ENCODE measurements at places on chromosomes 7 and 10.

DNA sequence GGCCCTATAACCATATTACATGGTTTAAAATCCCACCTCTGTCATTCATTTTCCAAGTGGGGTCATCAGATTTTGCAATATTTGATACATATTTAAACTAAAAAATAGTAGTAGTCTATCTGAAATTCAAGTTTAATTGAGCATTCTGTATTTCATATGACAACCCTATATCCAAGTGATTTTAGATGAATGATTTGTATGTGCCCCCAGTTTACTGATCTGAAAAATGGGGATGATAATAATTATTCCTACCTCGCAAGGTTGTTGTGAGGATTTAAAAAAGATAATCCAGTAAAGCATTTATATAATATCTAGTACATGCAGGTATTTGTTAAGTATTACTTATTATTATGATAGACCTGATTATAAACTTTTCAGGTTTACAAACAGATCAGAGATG, 84.6 kb downstream of the ARHGAP21 start:
- DNase-seq, result no peak

GRCh38 chr7:105769901-105770628, 106.3 kb downstream of the ATXN7L1 start:
- no peak for DNase-seq

- DNase-seq, result no peak
These were observed 52.7 kb upstream of the PRSS1 start for GRCh38 chr7:142696456-142697179.

DNA sequence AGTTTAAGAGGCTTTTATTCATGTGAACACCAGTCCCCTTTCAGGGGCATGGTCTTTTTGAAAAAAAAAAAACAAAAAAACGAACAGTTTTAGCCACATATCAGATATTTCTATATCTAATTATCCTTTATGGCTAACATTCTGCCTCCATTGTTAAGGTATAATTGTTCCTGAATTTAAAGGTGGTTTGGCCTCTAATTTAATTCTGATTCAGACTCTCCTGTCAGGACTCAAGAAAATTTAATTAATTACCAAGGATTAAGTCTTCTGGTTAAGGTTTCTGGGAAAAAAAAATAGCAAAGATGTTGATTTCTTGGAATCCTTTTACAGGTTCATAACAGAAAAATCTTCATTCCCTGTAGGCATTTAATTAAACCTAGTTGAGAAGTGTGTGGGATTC, 27.4 kb downstream of the COL1A2 start:
- no peak for DNase-seq

GRCh38 chr10:69377933-69378332, 38.8 kb downstream of the TACR2 start:
- DNase-seq, result no peak

DNA sequence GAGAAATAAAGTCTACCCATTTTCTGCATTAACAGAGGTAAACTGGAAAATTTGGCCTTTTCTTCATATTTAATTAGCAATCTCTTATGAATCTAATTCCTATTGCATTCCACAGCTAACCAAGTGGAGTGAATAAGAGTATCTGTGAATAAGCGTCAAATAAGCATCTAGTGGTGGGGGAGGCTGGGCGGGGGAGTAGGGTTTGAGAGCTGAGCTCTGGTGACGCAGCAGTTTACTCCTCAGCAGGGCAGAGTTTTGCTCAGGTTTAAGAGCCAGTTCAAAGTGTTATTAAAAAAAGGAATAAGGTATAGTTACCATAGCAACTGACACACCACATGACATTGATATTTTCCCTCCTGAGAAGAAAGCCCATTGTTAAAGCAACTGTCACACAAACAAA, 1346.8 kb upstream of the CELF2 start:
- no peak for DNase-seq

DNA sequence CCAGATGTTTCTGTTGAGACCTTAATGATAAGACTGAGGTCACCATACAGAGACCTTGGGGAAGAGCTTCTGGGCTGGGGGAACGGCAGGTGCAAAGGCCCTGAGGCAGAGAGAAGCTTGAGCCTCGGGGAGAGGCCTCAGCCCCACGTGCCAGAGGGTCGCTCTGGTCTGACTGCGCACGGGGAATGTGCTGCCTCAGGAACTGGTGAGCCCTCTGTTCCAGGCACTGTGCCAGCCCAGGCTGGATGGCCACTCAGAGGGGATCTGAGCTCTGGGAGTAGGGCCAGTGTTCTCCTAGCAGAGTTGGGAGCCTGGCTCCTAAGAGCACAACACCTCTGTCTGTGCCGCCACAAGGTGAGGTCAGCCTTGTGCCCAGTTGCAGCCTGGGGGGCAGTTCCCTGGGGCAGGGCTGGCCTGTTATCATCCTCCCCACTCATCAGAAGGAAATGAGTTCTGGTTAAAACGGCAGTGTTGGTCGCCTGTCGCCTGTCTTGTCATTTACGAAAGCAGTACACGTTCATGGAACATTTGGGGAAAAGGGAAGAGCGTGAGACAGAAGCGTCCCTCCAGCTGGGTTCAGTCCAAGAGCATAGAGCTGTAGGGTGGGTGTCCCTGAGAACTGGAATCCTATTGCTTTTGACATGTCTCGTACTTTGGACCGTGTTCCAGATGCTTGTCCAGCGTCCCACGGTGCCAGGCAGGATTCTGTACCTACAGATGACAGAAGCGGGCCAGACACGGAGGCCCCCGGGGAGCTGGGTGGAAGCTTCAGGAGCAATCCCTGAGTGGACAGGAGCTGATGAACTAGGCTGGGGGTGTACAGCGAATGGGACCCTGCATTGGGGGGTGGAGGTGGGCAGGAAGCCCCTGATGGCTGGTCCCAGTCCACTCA, 4.3 kb downstream of the TTYH3 start:
- no peak for DNase-seq

DNA sequence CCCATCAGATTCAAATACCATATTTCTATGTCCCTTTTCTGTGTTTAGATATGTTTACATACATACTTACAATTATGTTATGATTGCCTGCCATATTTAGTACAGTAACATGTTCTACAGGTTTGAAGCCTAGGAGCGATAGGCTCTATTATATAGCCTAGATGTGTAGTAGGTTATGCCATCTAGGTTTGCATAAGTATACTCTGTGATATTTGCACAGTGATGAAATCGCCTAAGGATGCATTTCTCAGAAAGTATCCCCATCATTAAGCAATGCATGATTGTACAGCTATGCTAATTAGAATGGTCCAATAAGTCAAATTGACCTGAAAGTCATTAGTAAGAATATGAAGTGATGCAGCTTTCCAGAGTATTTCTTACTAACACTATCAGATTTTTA, 1171.7 kb upstream of the LRRTM3 start:
- DNase-seq, result no peak

DNA sequence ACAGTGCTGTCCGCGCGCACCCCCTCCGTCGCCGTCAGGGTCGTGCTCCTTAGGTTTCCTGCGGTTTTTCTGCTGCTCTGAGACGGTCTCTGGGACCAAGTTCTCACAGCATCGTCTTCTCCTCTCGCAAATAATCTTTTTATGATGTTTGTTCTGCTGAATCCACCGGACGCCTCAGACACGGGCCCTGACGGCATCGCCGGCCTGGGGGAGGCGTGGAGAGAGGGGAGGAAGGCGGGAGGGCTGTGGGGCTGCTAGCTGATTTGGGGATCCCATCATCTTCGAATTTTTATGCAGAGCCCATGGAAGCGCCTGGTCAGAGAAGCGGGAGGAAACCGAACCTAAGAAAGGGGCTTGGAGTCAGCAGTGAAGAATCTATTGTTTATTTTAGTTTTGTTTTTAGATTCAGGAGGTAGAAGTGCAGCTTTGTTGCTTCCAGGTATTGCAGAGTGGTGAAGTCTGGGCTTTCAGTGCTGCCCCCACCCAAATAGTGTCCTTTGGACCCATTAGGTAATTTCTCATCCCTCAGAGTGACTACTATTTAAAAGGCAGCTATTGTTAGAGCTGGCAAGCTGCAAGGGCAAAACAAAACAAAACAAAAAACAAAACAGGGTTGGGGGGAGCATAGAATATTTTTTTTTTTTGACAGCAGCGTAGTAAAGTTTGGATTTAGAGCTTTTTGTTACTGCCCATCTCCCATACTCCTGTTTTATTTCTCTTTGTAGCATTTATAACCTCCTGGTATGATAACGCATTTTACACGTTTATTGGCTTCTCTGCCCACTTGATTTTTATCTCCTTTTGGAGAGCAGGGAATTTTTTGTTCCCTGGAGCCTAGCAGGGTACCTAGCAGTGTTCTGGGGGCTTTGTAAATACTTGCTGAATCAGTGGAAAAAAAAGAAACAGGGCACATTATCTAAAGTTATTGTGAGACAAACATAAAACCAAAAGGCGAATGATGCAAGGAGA, 92.6 kb downstream of the SPAG6 start:
- no peak for DNase-seq

- no peak for DNase-seq
These were observed 657.8 kb upstream of the PHF14 start for GRCh38 chr7:10315881-10316280.

DNA sequence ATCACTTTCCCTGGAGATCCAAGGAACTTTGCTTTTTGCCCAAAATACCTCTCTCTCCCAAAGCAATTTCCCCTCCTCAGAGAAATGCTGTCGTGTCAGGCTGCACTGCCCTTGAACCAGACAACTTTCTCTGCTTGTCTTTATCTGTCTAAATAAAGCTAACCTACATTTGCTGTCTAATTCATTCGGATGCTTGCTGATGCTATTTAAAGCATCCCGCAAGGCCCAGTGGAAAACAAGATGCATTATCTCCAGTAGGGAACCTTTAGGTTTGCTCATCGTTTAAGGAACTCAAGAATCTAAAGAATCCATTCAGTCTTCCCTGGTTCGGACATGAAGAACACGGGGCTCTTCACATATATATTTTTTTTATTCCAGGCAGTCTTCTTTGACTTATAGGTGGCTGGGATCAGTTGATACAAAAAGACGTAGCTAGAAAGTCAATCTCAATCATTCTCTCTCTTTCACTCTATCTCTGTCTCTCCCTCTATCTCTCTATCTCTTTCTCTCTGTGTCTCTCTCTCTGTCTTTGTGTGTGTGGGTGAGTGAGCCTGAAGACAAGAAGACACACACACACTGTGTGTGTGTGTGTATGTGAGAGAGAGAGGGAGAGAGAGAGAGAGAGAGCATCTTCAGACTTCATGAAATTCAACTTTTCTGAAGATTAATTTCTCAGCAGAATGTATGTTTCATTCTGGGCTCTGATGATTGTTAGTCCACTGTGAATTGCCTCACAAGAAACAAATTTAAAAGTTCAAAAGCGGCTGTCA, 92.8 kb upstream of the MKLN1 start:
- DNase-seq, result no peak

DNA sequence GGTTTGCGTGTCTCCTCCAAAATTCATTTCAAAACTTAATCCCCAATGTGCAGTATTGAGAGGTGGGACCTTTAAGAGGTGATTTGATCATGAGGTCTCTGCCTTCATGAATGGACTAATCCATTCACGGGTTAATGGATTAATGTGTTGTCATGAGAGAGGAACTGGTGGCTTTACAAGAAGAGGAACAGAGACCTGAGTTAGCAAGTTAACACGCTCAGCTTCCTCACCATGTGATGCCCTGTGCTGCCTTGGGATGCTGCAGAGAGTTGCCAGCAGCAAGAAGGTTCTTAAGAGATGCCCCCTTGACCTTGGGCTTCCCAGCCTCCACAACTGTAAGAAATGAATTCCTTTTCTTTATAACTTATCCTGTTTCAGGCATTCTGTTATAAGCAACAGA, 3.7 kb upstream of the TCTN3 start:
- no peak for DNase-seq

DNA sequence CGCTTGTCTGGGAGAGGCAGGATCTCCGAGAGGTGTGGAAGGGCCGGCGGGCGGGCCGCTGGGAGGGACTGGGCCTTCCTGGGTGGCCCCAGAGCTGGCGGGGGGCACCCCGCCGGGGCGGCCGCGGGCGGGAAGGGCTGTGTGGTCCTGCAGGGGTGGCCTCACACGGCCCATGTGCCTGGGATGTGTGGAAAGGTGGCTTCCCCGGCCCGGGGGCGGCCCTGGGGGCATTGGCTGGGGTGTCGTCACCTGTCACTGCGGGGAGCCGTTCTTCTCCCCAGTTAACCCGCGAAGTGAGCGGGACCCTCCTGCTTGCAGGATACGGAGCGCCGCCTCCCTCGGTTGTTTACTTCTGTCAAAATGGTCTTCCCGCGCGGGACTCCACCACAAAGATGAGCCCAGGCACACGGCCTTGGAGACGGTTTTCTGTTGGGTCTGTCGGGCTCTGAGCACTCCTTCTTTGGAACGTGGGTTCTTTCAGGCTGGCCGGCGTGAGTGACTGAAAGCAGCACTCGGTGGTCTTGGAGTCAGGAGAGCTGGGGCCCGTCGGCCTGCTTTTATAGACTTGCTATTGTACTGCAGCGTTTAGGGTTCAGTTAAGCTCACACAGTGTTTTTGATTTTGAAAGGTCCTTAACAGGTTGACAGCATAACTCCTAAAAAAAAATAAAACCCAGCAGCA, 700 bp downstream of the SMC3 start:
- DNase-seq, result peak; percentile 53

- no peak for DNase-seq
These were observed 216.9 kb downstream of the SLC25A13 start for GRCh38 chr7:96104984-96105383.

DNA sequence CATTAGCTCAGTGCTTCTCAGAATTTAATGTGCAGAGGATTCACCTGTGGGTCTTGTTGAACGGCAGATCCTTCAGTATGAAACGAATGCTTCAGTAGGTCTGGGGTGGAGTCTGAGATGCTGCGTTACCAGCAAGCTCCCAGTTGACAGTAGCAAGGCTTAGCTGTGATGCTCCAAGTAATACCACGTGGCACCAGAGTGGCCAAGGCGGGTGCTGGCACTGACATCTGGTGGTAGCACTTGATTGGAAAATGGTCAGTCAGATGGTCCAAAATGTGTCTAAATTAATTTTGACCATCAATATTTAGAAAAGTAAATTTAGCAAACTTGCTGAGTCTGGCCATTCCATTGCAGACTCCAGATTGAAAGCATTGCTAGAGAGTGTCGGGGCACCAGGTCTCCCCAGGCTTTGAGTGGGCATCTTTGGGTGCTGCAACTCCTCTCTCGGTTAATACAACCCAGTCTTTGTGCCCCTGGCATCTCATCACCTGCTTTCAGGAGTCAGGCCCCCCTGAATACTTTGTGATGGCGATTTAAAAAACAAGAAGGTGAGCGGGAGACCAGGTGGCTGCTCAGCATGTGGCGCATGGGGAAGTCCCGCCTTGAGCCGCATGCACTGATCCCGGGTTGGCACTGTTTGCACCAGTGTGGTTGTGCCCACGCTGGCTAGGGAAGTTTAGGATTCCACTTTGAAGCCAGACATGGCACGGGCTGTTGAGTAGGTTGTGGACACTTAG, 130.1 kb downstream of the NT5C2 start:
- no peak for DNase-seq

GRCh38 chr7:69246758-69247157, 351.5 kb upstream of the AUTS2 start:
- DNase-seq, result no peak
